Peyer's patch (tissue), 4 donors: ENCODE measurements at places on chromosomes 13 and 19.

DNA sequence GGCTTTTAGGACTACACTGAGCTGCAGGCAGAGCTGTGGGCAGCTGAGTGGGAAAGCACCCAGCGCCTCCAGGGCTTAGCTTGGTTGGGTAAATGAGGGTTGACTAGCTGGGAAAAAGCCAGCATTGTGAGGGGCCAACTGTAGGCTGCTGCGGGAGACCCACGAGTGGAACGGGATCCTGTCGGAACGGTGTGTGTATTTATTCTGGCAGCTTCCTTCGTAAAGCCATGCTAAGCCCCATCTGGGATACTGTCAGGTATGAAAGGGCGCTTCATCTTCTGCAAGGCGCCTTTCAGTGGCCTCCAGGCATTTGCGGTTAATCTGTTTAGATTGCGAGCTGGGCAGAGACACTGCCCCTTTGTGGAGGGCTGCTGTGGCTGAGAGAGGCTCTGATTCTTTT is 39.5 kb upstream of the CNMD start:
- H3K27me3 ChIP-seq, result no peaks in the 10 kb centered on the region
- no peak overlapping the region for H3K4me3 ChIP-seq
- H3K36me3 ChIP-seq, result no peaks in the 10 kb centered on the region
- no peaks in the 10 kb centered on the region for H3K4me1 ChIP-seq
- DNase-seq, result no peak

DNA sequence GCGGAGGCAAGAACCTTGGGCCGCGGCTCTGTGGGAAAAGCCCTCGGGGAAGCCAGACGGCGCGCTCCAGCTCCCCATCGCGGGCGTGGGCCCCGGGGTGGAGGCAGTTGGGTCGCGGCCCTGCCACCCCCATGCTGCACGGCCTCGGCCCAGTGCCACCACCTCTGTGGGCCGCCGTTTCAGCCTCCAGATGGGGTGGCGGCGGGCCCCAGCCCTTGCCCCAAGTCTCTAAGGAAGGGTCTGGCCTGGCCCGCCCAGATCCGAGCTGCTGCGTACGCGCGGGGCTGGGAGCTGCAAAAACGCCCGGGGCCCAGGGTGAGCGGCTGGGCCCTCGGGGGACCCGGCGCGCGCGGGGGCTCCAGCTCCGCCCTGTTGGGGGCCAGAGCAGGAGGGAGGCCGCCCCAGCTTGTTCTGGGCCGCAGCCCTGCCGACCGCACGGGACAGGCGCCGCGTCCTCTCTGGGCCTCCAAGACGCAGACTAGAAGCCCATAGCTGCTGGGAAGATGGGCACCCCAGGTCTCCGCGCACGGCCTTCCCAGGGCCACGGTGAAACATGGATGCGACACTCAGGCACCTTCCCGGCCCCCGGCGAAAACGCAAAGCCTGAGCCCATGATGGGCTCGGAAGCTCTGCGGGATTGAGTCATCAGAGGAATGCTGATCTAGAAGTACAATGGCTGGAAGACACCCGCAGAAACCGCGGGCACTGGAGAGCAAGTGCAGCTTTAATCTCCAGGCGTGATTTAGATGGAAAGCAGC is 110.1 kb downstream of the KCTD15 start:
- no peaks in the 10 kb centered on the region for H3K36me3 ChIP-seq
- H3K4me3 ChIP-seq, result peak overlapping the region; percentile 55
- no peak for DNase-seq
- peak overlapping the region; percentile 72 for H3K27ac ChIP-seq

- peaks cover 18% of the 10 kb centered on the region for H3K4me1 ChIP-seq
- peak overlapping the region; percentile 84 for H3K4me3 ChIP-seq
- peaks cover 8% of the 10 kb centered on the region for H3K36me3 ChIP-seq
- no peak for DNase-seq
- peak overlapping the region; percentile 90 for H3K27ac ChIP-seq
Measured at GRCh38 chr19:925087-925525, 729 bp upstream of the ARID3A start.

- no peak overlapping the region for H3K27ac ChIP-seq
- no peaks in the 10 kb centered on the region for H3K27me3 ChIP-seq
- no peak for DNase-seq
- H3K4me3 ChIP-seq, result no peak overlapping the region
- H3K36me3 ChIP-seq, result no peaks in the 10 kb centered on the region
Measured at GRCh38 chr13:72599178-72599743, 128.2 kb downstream of the MZT1 start.

DNA sequence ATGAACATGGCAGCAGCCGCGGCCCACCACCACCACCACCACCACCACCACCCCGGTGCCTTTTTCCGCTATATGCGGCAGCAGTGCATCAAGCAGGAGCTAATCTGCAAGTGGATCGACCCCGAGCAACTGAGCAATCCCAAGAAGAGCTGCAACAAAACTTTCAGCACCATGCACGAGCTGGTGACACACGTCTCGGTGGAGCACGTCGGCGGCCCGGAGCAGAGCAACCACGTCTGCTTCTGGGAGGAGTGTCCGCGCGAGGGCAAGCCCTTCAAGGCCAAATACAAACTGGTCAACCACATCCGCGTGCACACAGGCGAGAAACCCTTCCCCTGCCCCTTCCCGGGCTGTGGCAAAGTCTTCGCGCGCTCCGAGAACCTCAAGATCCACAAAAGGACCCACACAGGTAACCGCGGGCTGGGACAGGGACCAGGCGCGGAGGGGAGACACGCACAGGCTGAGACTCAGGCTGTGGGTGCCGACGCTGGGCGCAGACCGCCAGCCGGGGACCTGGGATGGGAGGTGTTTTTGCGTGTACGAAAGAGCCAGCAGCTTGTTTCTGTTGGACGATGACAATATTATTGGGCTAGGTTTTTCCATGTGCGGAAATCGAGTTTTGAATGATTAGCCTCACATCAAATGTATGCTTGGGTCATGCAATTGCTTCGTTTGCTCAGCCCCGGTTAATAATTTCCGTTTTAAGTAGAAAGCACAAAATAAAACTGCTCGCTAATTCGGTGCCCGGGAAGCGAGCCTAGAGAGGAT is 1.3 kb downstream of the ZIC2 start:
- H3K4me3 ChIP-seq, result no peak overlapping the region
- peaks cover 28% of the 10 kb centered on the region for H3K4me1 ChIP-seq
- no peak for DNase-seq
- no peak overlapping the region for H3K27ac ChIP-seq

- no peaks in the 10 kb centered on the region for H3K4me1 ChIP-seq
- no peak overlapping the region for H3K27ac ChIP-seq
- no peak for DNase-seq
- H3K27me3 ChIP-seq, result no peaks in the 10 kb centered on the region
- no peaks in the 10 kb centered on the region for H3K36me3 ChIP-seq
Measured at GRCh38 chr19:46886546-46887239, 25.9 kb downstream of the ARHGAP35 start.

- no peak overlapping the region for H3K27ac ChIP-seq
- no peak overlapping the region for H3K4me3 ChIP-seq
- DNase-seq, result peak; percentile 64
- no peaks in the 10 kb centered on the region for H3K4me1 ChIP-seq
Measured at GRCh38 chr19:41000310-41000737, 9.2 kb downstream of the CYP2B6 start.

DNA sequence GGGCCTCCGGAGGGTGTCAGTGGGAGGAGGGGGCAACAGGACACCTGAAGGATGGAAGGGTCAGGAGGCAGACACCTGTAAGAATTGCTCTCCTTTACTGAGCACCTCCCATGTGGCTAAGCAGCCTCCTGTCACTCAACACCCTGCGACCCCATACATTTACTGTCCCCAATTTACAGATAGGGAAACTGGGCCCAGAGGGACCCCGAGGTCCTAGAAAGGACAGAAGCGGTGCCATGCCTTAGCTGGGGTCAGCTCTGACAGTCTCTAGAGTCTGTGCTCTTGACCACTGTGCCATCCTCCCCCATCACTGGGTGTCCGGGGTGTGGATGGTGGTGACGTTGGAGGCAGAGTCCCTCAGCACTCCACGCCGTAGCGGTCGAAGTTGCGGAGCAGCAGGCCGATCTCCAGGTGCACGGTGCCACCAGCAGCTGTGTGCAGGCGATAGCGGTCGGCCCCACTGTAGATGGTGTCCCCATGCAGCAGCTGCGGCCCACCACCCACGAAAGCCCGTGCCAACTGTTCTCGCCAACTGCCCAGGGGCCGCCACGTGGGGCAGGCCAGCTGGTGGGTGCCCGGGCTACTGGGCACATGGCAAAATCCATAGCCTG is 726 bp upstream of the TGFB1 start:
- H3K27me3 ChIP-seq, result no peaks in the 10 kb centered on the region
- H3K4me1 ChIP-seq, result peaks cover 15% of the 10 kb centered on the region
- H3K36me3 ChIP-seq, result no peaks in the 10 kb centered on the region
- peak overlapping the region; percentile 91 for H3K27ac ChIP-seq
- no peak for DNase-seq

DNA sequence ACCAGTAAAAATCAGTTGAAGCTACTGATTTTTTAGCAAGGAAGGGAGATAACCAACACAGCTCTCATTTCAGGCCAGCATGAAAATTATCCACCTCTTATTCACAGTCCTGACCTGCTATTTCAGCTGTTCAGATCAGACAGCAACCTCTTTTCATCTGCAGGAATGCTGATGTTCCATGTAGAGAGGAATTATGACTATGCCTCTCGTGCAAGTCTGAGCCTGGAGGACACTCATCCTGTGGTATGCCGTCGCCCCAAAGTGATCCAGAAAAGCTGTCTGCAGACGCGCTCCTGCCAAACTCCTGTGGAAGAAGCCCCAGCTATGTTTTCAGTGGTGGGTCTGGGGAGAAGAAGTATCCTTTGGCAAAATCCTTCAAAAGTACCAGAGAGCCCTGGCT is 563.5 kb upstream of the SLITRK1 start:
- no peaks in the 10 kb centered on the region for H3K36me3 ChIP-seq
- no peak overlapping the region for H3K4me3 ChIP-seq
- no peaks in the 10 kb centered on the region for H3K4me1 ChIP-seq
- no peaks in the 10 kb centered on the region for H3K27me3 ChIP-seq
- no peak for DNase-seq

- peak overlapping the region; percentile 13 for H3K4me3 ChIP-seq
- H3K27me3 ChIP-seq, result no peaks in the 10 kb centered on the region
- peak; percentile 76 for DNase-seq
- H3K36me3 ChIP-seq, result no peaks in the 10 kb centered on the region
- no peaks in the 10 kb centered on the region for H3K4me1 ChIP-seq
Measured at GRCh38 chr13:114140906-114141250, 8.5 kb upstream of the RASA3 start.

DNA sequence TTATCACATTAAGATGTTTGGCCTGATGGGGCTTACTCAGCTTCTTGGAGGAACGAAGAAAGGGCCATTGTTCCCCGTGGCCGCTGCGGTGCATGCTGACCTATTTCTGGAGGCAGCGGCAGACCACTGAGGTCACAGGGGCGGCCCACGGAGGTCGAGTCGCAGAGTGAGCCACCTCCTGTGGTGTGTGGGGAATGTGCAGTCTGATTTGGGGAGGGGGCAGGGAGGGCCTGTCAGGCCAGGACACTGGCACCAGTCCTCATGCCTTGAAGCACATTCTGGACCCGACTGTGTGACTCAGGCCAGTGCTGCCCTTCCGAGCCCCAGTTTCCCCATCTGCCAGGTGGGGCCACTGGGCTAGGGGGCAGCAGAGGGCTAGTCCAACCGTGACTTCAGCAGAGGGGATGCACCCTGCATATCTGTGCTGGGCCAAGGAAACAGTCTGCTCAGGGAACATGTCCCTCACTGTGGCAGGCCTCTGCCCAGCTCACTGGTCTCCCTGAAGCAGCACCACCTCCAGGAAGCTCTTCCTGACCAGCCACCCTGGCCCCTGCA is 6.3 kb downstream of the SLC7A10 start:
- H3K27ac ChIP-seq, result no peak overlapping the region
- no peak overlapping the region for H3K4me3 ChIP-seq
- H3K36me3 ChIP-seq, result no peaks in the 10 kb centered on the region

DNA sequence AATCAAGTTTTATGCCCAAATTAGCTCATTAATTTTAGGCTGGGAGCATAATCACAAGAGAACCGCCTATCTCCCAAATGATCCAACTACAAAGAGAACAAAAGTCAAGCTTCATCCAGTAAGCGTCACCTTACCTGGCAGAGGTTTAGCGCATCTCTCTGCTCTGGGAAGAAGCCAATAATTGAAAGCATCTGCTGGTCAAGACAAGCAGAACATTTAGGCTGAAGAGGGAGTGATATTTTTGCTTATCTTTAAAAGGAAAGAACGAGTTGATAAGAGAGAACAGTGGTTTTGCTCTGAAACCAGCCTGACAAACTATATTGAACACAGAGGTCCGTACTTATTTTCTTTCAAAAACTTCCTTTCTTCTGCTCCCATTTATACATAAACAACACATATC is 242.1 kb downstream of the ENOX1 start:
- H3K4me3 ChIP-seq, result no peak overlapping the region
- H3K27me3 ChIP-seq, result no peaks in the 10 kb centered on the region
- DNase-seq, result no peak
- H3K4me1 ChIP-seq, result no peaks in the 10 kb centered on the region
- H3K27ac ChIP-seq, result no peak overlapping the region
- H3K36me3 ChIP-seq, result no peaks in the 10 kb centered on the region

DNA sequence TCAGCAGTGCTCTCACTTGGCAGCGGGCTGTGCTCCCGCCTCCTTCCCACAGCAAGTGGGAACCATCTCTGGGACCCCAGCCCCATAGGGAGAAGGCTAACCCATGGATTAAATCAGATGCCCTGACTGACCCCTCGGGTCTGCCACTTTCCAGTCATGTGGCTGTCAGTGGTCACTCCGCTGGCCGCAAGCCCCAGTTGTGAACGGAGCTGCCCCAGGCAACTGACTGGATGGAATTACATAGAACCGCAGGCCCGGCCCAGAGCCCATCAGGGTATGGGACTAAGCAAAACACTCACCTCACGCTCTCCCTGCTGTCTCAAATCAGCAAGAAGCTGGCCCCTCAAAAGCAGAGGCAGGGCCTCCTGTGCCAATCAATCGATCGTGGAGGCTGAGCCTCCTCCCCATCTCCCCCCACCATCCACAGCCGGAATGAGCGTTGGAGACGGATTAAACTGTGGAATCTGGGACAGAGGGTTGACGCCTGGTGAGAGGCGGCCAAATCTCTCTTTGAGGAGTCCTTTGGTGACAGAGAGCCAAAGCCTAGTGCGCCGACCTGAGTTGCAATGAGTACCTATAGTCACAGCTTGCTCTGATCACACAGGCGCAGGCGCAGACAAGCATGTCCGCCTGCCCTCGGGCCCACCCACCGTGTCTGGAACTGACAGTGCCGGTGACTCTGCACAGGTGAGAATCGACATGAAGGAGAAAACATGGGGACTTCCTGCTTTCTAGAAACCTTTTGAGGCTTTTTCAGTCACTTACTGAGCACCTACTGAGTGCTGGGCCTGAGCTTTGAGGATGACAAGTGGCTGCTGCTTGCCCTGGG is 38.7 kb downstream of the PBX4 start:
- no peaks in the 10 kb centered on the region for H3K27me3 ChIP-seq
- no peak for DNase-seq
- H3K4me1 ChIP-seq, result peaks cover 7% of the 10 kb centered on the region
- H3K27ac ChIP-seq, result no peak overlapping the region
- H3K36me3 ChIP-seq, result no peaks in the 10 kb centered on the region
- no peak overlapping the region for H3K4me3 ChIP-seq
